Glomerular endothelial cell (primary cell): ENCODE measurements at places on chromosomes 5 and 9.
A peak's percentile ranks its signal among the peaks of the same experiment; 100 is the strongest.

DNA sequence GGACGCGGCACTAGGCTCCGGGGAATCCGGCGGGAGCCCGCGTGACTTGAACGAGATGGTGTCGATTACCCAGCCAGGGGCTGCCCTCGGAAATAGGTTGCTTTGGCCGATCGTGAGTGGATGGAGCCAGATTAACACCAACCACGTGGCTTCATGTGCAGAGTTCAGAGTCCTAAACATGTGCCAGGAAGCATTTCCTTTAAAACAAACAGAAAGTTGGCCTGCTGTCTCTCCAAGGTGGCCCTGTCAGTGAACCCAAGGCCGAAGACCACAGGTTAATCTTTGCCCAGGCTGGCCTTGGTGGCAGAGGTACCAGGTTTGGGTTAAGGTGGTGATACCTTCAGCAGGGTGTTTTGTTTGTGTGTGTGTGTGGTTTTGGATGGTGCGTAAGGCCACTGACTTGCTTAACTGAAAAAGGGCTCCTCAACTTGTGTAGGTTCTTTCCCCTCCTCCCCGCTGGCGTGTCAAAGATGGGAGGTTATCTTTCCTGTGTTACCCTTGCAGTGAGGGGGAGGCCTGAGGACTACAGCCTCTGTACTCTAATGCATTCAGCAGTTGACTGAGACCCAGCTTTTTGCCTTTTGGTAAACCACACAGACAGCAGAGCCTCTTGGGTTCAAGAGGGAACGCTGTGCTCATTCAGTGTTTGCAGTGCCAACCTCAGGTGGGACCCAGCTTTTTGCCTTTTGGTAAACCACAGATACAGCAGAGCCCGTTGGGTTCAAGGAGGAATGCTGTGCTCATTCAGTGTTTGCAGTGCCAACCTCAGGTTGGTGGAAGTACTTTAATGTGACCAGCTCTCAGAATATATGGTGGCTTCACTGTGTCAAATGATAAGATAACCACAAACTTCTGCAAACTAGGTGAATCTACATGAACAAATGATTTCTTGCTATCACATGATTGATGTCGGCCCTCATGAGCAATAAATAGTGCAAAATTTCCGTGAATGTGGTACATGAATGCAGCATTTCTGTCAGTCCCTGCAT, 1.4 kb downstream of the IQGAP2 start:
- no peak for DNase-seq

DNA sequence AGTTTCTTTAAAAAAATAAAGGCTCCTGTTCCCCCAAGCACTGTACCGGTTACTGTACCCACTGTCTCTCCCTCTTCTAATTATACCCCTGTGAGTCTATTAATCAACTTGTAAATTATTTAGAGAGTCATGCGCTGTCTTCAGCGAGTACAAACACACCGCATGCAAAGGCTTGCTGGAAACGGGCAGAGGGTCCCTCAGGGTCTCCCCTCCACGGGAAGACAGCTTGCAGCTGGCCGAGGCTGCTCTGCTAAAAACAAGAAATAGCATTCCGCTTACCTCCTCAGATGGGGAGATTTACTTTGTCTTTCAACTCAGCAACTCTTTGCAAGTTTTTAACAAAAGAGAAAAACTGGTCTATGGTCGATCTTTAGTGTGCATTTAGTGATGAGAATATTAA, 71.8 kb downstream of the AK8 start:
- no peak for DNase-seq

DNA sequence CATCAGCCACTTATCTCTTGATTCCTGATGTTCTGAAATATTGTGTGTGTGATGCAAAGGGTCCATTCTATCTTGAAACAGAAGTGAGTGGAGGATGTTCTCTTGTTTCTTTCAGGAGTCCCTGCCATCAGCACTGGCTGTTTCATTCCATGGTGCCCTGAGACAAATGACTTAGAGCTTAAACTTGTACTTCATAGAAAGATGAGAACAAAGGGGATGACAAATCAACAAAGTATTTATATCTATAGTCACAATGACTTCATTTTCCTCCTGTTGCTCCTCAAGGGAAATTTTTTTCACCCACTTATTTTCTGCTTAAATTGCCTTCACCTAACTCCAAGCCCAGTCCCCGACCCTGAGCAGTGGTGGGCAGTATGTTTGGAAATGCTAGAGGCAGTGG, 171.6 kb downstream of the TARS1 start:
- no peak for DNase-seq

- DNase-seq: no peak
Measured at GRCh38 chr9:71209890-71210289, 88.5 kb upstream of the TRPM3 start.

GRCh38 chr5:38935437-38935836, 89.6 kb downstream of the OSMR start:
- no peak for DNase-seq

GRCh38 chr5:56607074-56607473, 208.3 kb upstream of the MAP3K1 start:
- no peak for DNase-seq

- DNase-seq: no peak
Measured at GRCh38 chr5:558326-558725, 34.1 kb upstream of the SLC9A3 start.

DNA sequence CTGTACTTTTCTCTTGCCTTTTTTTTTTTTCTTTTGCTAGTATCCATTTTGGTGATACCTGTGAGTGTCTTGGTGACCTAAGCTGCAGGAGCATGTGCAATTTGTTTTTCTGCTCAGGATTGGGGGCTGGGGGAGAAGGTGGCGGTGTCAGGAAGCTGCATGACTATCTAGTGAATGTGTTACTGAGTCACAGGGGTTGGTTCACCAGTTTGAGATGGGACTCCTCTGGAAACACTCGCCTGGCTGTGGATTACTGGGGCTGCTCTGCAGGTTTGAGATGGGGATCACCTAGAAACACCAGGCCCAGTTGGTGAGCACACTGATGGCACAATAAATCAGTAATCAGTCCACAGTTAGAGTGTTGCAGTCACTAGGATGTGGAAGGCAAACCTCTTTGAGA, 447.9 kb downstream of the SPATA31D1 start:
- no peak for DNase-seq

DNA sequence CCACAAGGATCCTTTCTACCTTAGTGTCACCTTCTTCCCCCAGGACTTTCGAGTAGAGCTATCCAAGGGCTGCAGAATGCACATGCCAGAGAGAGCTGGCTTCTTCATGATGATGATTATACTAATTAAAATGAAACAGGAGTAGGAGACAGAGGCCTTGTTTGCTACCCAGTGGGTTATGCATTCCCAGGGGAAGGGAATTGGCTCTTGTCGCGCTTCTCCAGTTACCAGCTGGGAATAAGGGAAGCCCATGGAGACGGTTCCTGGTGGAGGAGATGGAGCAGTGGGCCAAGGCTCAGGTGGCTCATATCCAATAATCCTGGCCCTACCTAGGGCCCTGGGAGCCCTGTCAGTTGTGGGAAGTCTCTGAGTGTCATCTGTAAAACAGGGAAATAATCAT, 65.1 kb downstream of the WWC1 start:
- DNase-seq: no peak

- no peak for DNase-seq
Measured at GRCh38 chr9:114851306-114851705, 45.5 kb upstream of the TNFSF15 start.

DNA sequence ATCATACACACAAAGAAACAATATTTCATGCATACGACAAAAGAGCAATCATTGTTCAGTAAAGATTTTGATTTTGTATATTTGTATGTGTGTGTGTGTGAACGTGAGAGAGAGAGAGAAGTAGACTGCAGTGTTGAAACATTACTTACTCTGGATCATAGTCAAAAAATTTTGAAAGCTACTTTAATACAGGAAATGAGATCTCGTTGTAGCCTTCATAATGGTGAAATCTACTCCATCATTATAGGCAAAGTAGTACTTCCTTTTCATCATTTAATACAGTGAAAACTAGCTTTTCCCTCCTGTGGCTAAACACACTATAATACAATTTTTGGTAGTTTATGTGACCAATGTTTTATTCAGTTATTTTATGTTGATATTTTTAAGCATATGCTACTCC, 1427.7 kb upstream of the C9orf72 start:
- no peak for DNase-seq

DNA sequence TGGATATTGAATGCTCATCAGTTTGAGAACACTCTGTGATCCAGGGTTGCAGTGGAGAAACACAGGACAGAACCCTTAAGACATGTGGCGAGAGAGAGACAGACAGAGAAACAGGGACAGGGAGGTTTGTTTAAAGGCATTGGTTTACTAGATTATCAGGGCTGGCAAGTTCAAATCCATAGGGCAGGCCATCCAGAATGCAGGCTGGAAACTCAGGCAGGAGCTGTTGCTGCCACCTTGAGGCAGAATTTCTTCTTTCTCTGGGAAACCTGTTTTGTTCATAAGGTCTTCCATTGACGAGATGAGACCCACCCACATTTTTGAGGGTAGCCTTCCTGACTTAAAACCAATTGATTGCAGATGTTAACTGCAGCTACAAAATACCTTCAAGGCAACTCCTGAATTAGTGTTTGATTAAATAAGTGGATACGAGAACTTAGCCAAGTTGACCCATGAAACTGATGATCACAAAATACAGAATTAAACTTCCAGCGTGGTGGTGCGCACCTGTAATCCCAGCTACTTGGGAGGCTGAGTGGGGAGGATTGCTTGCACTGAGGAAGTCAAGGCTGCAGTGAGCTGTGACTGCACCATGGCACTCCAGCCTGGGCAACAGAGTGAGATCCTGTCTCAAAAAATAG, 55.9 kb downstream of the NSUN2 start:
- peak; percentile 33 for DNase-seq

GRCh38 chr9:109973336-109973735, 193.3 kb downstream of the PALM2AKAP2 start:
- no peak for DNase-seq

- peak; percentile 10 for DNase-seq
Measured at GRCh38 chr5:60586307-60586901, 113.6 kb downstream of the DEPDC1B start.

DNA sequence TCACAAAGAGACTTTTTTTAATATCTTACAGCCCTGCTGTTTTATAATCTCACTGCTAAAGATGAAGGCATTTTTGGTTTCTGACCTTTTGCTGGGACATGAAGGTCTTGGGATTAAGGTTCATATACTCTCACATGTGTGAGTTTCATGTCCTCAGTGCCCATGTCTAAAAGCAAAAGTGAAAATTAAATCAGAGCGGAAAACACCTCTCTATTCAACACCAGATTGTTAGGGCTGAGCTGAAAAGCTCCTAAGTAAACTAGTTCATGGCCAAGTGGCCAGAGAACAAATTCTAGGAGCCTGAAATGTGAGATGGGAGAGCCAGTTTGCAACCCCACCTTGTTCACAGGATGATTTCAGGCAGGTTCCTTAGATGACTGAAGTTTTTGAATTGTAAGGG, 110.9 kb downstream of the GRIA1 start:
- no peak for DNase-seq

DNA sequence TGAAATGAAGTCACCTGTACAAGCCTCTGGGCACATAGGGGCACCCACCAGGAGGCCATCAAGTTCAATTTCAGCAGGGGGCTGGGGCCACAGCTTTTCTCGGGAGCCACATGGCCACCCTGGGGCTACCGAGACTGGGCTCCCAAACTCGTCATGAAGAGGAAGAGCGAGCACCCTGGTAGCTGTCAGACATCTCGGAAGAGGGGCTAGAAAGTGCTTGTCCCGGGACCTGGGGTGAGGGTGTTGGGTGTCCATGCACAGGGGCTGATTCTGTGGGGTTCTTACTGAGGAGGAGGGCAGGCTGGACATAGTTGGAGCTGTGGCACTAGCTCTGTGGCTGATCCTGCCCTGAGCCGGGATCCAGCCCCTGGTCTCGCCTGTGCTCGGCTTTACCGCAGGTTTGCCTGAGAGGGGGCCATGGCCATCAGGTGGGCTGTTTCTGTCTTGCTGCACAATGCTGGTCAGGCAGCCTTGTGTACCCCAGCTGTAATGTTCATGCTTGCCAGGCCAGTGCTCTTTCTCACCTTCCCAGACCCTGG, 70.3 kb downstream of the PHF2 start:
- DNase-seq: no peak

- DNase-seq: no peak
Measured at GRCh38 chr5:1750469-1750868, 49.2 kb downstream of the MRPL36 start.

- DNase-seq: no peak
Measured at GRCh38 chr9:38289866-38290245, 102.6 kb upstream of the ALDH1B1 start.

DNA sequence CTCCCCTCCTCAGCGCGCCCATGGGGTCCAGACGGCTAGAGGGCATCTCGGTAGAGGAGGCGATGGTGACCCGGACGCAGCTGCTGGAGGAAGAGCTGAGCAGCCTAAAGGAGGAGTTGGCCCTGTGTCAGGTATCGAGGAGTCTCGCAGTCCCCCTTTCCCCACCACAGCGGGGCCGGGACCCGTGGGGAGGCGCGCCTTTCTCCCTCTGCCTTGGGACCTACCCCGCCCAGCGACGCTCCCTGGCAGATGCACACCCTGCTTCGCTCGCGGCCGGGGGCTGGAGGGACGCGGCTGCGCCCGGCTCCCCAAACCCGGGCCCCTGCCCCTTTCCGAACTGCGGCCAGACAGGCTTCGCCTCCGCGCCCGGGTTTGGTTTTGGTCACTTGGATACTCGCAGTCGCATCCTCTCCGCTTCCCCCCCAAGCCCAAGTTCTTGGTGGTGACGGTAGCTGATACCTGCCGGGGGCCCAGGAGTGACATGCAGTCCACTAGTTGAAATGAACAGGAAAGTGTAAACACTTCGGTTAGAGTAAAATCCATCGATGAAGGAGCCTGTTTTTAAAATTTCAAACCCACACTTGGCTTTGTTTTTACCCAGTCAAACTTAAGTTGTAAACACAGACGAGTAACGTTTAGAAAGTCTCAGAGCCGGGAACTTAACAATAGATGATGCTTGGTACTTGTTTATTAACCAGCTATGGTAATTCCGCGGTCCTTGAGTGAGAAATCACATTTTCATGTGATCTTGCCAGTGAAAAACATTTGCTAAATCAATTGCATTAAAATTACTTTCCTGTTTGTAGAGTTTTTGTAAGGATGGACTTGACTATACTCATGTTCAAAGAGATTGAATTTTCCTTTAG, 688 bp downstream of the CNTLN start:
- no peak for DNase-seq

DNA sequence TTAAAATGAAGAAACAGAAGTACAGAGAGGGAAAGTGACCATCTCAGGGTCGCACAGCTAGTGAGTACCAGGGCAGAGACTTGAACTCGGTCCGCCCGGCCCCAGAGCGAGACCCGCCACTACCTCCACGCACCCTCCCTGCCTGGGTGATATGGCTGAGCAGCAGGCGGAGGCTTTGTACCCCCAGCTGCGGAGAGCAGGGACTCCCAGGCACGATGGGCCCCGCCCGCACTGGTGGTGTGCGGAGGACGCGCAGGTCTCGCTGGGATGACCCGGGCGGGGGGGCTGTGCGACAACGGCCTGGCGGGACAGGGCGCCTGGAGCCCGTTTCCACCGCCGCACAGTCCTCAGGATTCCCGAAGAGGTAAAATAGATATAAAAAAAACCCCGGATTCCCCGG, 64.7 kb upstream of the LARP1 start:
- no peak for DNase-seq

DNA sequence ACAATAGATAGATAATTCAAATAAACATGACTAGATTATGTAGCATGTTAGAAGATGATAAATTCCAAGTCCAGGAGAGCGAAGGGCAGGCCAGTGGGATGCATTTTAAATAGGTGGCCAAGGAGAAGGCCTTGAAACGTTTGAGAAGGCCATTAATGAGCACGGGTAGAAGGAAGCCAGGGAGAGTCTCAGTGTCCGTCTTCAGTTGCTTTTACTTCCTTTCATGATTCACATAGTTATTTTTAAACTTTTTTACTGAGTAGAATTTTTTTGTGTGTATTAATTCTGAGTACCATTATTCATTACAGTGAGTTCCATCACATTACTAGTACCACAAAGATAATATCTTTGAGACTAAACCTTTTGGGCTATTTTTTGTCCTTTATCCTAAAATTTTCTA, 259.2 kb downstream of the ARRDC3 start:
- no peak for DNase-seq
